Stimulated activated CD4-positive, alpha-beta T cell treated with anti-CD3 and anti-CD28 coated beads, Interleukin-12 subunit alpha, Interleukin-12 subunit beta, amount 100 ng/mL, for 24 hours (primary cell): ENCODE measurements at places on chromosomes 1 and 21.

GRCh38 chr1:165907256-165907857 lies 79.9 kb downstream of the UCK2 start:
- no peak for DNase-seq

DNA sequence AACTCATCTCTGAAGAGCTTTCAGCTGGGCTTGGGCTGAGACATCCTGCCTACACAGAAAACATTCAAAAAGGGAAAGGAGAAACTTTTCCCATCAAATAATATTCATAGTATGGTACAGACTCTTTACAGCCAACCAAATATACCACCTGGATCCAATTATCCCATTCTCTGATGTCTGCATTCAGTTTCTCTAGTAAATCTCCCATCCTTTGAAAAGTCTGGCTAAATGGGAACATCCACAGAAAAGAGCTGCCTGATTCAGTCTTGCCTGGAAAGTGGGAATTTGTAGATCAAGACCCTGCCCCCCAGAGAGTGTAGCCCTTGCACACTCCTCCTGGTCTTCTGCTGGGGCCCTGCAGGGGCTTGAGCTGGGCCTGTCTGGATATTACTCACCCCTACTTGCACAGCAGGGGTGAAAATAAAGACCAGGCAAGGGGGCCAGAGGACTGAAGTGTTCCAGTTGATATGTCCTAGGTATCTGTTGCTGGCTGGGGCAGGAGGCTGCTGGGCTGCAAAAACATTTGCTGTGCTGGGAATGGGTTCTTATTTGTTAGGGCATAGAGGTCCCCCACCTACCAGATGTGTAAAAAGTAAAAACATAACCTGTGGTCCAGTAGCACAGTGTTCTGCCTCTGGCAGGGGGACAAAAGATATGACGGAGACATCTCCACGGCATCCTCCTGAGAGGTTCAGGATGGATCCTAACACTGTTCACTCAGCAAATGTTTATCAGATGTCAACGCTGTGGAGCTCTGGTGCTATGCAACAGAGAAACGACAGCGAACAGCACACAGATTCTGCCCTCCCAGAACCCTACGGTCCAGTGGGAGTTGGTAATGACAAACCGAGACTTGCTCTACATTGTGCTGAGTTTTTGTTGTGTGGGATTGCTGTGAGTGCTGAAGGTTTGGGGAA lies 140.3 kb downstream of the PLXNA2 start:
- DNase-seq: no peak

DNA sequence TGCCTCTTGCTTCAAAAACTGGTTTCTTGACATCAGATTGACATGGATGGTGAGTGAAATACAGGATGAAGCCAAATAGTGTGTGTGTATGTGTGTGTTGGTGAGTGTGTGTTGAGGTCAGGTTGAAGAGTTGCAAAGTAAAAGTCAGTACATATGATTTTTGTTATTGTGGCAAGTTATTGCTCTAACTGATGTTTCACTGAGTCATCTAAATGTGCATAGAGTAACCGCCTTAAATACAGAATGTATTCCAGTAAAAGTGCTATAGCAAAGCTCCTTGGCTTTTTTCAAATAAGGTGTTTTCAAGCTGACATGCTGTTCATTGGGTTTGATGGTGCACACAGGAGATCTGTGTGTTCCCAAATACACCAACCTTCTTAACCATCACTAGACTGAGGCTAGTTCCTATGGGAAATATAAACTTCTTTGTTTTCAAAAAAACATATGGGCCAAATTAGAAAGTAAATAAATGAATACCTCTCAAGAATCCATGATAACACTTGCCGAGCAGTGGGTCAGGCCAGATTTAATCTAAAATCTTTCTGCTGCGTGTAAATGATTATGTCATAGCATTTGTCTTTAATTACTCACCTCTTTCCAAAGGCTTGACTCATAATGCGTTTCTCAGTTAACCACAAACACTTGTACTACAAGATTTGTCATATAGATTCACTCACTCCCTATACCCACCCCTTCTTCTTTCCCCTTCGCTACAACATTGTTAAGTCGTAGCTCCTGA lies 151.1 kb downstream of the LYPLAL1 start:
- no peak for DNase-seq

DNA sequence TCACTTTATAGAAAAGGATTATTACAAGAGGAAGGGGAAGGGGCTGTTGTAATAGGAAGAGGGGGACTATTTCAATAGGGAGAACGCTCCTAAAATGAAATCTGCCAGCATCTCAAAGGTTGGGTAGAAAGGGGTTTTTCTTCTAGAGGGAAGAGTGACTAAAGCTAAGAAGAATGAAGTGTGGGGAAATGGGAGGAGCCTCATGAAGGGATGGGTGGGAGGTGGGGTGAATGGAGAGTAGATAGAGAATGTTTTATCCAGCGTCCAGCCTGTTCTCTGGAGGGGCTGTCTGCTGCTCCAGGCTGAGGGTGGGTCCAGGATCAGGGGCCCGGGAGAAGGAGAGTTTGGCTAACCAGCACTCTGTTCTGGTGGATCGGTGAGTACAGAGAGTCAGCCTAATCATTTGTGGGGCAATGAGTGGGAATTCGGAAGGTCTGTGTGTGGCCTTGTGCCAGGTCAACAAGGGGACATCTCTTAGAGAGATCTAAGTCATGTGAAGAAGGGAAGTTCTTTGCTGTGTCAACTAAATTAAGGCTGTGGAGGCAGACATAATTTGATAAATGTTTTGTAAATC lies 25.2 kb downstream of the VN1R5 start:
- DNase-seq: no peak

- no peak for DNase-seq
Measured at GRCh38 chr1:201206176-201206575, 15.6 kb downstream of the IGFN1 start.

DNA sequence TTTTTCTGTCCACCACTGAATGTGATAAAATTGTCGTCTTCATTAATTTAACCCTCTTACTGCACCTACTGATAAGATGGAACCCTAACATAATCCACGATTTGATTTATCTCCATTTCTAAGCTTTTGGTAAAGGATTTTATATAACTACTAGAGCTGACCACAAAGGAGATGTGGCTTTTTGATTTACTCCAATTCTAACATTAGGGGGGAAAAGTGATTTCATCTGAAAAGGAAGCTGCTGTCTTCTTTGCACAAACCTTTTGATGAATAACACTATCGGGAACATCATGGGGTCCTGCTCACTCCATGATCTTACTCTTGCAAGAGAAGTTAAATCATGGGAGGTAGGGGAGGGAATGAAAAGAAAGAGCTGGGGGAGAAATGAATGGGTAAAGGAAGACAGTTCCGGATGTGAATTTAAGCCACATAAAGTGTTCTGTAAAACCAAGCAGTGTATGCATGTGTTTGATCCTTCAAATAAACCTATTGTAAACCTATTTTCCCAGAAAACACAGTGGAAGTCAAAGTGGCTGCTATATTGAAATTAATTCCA lies 161.8 kb downstream of the GABPA start:
- no peak for DNase-seq

DNA sequence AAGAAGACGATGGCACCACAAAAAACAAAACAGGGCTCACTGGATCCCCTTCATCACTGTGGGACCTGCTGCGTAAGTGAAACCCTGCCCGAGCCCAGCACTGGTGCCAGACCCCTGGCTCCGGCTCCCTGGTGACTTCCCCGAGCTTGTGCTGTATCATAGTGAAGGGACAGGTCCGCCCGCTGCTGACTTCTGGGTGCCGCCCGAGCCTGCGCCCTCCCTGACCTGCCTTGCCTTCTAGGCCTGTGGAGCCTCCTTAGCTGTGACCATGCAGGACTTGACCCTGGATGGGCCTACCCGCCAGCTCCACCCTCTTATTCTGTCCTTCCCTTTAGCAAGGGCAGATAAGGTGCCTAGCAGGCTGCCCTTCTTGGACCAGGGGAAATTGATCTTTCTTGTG lies 7.9 kb downstream of the TEX35 start:
- DNase-seq: no peak

GRCh38 chr1:113282893-113283285 lies 107.4 kb upstream of the MAGI3 start:
- no peak for DNase-seq

DNA sequence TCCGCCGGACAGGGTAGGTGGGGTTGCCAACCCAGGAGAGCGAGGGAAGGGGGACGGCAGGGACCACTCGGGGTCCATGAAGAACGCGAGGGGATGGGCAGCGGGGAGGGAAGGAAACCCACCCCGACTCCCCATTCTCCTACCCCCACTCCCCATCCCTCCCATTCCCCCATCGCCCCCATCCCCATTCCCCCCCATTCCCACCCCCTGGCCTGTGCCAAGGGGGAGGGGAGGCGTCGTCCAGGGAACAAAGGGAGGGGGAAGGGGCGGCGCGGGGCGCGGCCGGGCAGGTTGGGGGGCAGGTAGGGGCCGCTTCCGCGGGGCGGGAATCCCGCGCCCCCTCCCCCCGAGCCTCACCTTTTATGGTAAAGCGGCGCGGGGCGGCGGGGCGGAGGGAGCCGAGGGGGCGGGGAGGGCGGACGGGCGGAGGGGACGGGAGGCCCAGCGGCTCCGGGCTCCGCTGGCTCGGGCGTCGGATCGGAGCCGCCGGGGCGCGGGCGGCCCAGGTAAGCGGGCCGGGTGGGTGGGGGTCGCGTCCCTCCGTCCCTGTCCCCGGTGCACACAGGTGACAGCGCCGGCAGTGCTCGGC lies at the start of gene FBLIM1:
Gene FBLIM1 (plus strand): TSS at position 453 of the 589 bp plus-strand sequence. CDS start 6,189 bp downstream, outside the sequence.
- DNase-seq: no peak

GRCh38 chr1:200893411-200893901 lies 1.2 kb upstream of the INAVA start:
- no peak for DNase-seq

- no peak for DNase-seq
Measured at GRCh38 chr21:21200103-21200938, 202.1 kb downstream of the NCAM2 start.

DNA sequence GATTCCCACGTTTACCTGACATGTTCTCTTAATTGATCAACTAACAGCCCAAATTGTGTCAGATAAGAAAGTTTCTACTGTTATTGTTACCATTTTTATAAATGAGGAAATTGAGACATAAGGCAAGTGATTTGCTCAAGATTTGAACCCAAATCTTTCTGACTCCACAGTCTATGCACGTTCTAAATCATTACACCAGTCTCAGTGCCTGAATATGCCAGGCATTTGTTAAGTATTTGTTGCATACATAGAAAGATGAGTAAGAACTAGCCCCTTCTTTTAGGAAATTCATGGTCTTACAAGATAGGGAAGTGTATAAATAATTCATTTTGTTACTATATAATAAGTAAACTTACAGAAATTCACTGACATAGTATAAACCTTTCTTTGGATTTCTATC lies 7.1 kb upstream of the CD101 start:
- no peak for DNase-seq

DNA sequence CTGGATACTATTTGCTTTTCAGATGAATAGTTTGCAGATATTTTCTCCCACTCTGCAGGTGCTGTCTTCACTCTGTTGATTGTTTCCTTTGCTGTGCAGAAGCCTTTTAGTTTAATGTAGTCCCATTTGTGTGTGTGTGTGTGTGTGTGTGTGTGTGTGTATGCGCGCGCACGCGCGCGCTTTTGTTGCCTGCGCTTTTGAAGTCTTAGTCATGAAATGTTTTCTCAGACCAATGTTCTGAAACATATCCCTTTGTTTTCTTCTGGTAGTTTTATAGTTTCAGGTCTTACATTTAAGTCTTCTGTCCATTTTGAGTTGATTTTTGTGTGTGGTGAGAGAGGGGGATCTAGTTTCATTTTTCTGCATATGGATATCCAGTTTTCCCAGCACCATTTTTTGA lies 63.5 kb downstream of the XPR1 start:
- no peak for DNase-seq

DNA sequence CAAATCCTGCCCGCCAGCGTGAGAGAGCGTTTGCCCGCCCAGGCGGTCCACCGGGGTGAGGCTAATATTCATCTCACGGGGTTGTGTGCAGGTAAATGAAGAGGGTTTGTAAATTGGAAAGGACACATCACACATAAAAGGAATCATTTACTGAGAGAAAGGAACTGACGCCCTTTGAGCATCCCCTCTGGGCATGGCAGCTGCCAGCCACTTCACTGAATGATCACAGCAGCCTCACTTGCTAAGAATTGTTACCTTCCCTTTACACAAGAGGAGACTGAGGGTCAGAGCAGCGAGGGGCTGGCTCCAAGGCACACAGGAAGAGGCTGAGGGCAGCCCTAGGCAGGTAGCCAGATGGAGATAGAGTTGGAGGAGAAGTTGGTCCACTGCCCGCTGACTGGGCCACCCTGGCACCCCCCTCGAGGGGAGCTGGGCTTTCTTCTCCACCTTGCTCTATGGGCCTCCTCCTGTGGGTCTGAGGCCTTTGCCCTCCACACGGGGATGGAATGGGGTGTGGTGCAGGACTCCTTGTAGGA lies 96.0 kb downstream of the FOXD2 start:
- no peak for DNase-seq

DNA sequence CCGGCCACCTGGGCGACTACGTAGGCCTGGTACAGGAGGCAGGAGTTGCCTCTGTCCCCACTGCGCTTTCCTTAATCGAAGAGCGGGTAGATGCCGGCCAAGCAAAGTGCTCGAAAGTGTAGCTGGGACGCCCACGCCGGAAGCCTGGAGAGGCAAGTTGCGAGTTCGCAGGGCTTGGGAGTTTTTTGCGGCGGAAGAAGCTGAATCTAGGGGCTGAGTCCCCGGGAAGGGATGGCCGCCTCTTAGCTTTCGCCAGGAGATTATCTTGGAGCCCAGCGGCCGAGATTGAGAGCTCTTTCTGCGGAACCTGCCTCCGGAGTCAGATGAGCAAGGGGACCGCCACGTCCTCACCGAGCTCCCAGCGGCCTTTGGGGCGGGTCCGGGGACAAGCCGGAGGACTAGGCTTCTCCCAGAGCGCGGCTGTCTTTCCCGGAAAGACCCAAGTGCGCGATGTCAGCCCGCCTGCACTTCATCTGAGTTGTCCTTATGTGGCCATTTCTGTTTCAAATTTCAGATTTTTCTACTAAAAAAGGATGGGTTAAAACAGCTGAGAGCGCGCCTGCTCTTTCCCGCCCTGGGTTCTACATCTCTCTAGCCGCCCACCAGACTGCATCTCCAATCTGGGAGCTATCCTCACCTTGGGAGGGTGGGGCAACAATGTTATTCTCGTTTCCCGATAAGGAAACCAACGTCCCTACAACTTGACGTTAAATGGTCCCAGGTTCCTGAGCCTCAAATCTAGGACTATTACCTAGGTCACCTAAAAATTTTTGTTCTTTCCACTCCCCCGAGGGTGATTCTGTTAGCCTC lies 12.4 kb upstream of the TBX15 start:
- no peak for DNase-seq

GRCh38 chr21:35256468-35256988 lies 207.4 kb upstream of the RUNX1 start:
- DNase-seq: no peak

- no peak for DNase-seq
Measured at GRCh38 chr1:234551032-234551378, 59.0 kb downstream of the IRF2BP2 start.

DNA sequence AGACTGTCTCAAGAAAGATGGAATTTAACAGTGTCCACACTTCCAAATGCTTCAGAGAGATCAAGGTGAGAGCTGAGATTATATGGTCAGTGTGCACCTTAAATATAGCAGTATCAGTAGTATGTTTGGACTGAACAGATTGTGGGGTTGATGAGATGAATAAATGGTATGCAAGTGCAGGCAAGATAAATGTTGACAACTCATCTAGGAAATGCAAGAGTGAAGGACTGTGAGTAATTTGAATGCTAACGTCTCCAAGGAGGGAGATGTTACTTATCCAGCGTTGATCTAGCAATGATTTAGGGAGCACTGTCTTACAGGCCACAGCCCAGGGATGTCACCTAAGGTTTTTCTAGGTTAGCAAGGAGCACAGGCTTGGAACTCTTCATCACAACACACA lies 170.7 kb upstream of the GALNT2 start:
- no peak for DNase-seq

GRCh38 chr1:219573158-219573557 lies 39.7 kb downstream of the ZC3H11B start:
- DNase-seq: no peak

- no peak for DNase-seq
Measured at GRCh38 chr1:46613661-46614603, 2.7 kb downstream of the MOB3C start.
